Left cardiac atrium (tissue), 4 donors: ENCODE measurements at places on chromosomes 7 and 10. TPM values are rescaled to one million over a fixed set of nuclear protein-coding genes. Genes with fewer than 3 reads are reported as not detected.

- DNase-seq, result no peak
Observed at GRCh38 chr10:59381687-59382086, 19.3 kb upstream of the FAM13C start.

DNA sequence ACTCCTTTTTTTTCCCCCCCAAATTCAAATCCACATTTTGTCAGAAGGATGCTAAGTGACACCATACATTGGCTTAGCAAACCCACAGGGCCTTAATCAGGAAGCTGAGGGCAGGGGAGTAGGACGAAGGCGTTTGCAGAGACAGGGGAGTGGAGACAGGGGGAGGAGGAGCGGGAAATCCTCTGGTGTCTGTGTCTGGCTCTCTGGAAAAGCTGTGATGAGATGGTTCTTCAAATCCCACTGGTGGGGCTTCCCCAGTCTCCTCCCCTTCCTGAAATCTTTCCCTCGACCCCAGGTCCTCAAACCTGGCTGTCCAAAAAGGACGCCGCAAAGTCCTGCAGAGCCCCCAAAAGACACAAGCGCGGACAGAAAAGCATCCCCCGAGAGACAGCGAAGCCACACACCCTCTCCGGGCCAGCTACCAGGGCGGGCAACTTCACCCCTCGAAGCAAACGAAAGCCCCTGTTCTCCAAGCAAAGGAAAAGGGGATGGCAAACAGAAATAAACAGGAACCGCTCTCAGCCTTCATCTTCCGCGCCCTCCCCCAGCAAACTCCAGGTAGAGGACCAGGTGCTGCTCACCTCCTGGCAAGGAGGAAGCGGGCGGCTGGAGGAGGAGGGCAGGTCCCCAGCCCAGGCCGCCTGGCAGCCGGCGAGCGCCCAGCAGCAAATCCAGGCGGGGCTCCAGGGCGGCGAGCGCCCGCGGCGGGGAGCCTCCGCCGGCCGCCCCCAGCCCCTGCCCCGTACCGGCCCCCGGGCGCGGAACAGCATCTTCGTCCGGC lies 520 bp downstream of the ELAPOR2 start:
- DNase-seq, result no peak

Gene SPDYE5
- total RNA-seq, result not detected

Gene ADAM12
- 7.9 TPM for total RNA-seq
